Tibial artery (tissue), 4 donors: ENCODE measurements at places on chromosomes 5 and 9.

DNA sequence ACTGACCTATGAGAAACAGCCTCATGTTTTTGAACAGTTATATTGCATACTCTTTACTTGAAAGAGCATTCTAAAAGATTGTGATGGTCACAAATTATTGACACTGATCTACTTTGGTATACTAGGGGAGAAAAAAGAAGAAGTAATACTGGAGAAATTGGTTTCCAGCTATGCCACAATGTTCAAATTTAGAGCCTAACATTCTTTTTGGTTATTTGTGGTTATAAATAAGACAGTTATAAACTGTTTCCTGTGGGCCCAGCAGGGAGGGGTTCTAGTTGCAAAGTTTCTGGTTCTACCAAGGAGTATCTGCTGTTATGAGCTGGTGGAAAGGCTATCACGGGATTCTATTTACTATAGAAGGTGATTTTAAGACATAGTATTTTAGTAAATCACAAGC is 4.8 kb downstream of the CWC27 start:
- DNase-seq: no peak

DNA sequence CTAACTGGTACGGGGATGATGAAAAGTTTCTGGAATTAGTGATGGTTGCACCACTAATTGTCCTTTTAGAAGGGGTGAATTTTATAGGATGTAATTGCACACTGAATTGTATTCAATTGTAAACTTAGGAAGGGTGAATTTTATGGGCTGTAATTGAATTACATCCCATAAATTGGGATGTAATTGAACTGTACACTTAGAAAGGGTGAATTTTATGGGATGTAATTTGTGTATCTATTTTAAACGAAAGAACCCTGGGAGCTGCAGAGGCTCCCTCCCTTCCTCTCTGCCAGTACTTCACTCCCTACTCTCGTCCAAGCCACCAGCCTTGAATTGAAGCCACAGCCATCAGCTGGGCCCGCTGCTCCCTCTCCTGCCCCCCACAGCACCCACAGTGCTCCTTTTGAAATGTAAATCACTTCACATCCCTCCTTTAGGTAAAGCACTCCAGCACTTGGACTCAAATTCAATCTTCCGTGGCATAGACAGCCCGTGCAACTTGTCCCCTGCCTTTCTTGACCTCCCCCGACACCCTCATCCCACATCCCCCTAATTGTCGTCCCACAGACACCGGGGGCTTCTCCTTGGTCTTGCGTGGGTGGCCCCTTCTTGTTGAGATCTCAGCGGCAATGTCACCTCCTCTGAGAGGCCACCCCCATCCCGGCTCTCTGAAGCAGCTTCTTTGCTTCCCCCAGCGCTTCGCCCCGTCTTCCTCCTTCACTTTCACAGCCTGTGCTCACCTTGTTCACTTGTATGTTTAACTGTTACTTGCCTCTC is 84.2 kb upstream of the HRH2 start:
- no peak for DNase-seq

GRCh38 chr9:86300701-86301100 is 18.4 kb upstream of the ISCA1 start:
- DNase-seq: no peak

DNA sequence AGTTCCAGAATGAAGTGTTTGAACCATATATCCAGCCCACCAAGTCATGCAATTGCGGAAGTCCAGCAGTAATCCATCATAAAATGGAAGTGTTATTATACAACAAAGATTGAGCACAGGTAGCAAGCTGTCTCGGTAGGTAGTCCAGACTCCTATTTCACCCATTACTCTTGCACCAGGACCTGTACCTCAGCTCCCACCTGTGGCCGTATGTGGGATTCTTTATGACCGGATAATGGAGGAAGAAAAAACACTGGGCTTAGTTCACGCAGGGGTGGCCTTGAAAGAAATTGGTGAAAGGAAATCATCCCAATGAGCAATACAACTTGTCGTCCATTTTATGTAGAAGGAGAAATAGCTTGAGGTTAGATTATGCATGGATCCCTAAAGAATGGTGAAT is 216.3 kb downstream of the ESM1 start:
- no peak for DNase-seq

DNA sequence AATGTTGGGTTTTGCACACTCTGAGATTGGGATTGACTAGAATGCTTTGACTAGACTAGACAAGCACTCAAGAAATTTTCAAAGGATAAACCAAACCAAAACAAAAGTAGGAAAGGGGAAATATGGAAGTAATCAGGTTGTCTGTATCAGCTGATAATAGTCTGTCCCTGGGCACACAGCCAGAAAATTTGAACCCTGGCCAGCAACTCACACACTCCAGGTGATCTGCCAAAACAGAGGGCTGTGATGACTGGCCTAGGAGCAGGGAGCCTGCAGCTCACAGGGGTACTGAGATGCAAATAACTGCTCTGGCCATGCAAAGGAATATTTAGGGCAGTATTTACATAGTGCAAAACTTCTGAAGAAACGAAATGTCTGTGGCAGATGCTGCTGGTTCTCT is 112.3 kb upstream of the SMIM23 start:
- DNase-seq: no peak

GRCh38 chr5:89281766-89282553 is 399.0 kb upstream of the MEF2C start:
- DNase-seq: no peak

DNA sequence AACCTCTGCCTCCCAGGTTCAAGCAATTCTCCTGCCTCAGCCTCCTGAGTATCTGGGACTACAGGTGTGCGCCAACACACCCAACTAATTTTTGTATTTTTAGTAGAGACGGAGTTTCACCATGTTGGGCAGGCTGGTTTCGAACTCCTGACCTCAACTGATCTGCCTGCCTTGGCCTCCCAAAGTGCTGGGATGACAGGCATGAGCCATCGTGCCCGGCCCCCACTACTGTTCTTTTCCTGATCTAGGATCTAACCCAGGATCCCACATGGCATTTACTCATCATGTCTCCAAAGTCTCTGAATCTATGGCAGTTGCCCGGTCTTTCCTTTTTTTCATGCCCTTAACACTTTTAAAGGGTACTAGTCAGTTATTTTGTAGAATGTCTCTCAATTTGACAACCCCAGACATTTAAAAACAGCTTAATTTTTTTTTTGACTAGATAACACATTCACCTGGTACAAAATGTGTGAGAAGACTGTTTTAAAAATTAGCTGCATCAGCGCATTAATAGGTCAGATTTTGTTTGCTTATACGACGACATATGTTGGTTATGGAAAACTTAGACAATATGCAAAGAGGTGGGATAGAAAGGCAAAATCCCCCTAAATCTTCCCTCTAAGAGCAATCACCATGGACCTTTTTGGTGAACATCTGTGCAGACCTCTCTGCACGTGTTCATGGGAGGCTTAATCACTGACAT is 46.5 kb downstream of the STOM start:
- DNase-seq: no peak

DNA sequence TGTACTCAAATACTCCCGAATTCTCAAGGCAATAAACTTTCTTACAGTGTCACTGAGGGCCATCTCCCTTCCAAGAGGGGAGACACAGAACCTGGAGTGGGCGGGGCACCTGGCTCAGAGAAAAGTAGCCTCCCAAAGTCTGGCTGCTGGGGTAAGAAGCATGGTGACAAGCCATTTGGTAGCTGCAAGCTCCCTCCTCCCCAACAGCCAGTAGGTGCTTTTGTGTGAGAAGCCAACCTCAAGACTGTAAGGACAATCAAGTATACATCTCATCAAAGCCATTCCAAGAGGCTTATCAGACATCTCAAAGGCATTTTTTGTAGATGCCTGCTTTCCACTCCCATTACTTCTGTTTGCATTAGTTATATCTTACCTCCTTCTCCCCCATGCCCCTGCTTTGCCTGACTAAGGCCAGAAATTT is 1.4 kb downstream of the DAB2 start:
- no peak for DNase-seq

DNA sequence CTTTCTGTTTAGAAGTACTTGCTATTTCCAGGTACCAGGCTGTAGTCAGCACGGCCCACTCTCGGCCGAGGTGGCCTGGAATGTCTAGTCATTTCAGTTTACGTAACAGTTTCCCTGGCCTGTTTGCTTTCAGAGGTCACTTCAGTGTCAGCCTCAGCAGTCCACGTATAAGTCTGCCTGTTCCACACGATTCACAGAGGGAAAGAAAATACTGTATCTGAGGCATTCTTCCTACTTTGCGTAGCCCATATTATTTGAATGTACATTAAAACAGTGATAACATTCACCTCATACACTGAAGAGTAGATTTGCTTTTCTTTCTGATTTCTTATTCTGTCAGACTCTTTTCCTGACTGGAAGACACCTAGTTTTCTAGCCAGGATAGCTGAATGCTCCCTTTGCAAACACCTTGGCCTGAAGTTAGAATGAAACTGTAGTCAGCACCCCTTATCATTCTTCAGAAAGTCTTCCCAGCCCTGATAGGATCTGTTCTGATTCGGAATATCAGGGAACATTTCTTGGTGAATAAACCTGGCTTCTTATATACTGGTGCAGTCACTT is 140.9 kb downstream of the AOPEP start:
- DNase-seq: peak; percentile 85

DNA sequence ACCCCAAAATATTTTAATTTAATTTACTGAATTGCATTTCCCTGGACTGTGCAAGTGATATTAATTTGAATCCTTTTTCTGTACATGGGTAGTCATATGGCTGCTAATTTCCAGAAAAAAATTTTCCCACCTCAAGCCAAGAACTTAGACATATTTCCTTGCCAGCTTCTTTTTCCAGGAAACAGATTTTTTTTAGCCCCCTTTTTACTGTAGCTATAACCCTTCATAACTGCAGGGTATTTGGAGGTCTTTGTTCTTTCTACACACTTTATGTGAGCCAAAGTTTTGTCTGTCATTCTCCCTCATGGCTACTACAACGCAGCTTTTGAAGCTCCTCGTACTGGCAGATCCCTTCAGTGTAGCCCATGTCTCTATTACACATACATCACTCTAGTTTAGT is 261.2 kb upstream of the PIK3R1 start:
- no peak for DNase-seq

DNA sequence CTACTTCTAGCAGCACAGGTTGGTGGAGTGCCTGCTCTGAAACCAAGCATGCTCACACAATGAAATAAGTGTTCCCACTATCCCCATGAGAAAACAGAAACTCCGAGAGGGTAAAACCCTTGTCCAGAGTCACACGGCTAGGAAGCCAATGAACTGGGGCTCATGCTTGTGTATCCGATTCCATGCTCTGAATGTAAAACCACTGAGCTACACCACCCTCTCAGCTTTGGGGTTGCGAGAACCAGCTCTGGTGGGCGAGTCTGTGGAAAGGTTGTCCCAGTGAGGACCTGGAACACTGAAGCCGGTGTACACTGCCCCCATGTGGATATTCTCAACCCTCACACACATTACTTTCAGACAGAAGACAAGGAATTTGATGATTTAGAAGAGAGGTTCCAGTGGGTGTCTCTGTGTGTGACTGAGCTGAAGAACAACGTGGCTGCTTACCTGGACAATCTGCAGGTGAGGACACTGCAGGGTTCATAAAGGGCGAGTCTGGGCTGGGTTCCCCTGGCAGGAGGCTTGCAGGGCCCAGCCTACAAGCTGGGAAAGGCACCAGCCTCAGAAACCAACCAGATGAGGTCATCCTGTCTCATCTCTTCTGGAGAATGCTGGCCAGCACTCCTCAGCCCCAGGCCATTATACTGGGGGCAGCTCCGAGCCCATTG is 37.4 kb downstream of the ARHGEF37 start:
- DNase-seq: no peak

GRCh38 chr5:147487031-147487750 is 22.7 kb downstream of the DPYSL3 start:
- DNase-seq: no peak

DNA sequence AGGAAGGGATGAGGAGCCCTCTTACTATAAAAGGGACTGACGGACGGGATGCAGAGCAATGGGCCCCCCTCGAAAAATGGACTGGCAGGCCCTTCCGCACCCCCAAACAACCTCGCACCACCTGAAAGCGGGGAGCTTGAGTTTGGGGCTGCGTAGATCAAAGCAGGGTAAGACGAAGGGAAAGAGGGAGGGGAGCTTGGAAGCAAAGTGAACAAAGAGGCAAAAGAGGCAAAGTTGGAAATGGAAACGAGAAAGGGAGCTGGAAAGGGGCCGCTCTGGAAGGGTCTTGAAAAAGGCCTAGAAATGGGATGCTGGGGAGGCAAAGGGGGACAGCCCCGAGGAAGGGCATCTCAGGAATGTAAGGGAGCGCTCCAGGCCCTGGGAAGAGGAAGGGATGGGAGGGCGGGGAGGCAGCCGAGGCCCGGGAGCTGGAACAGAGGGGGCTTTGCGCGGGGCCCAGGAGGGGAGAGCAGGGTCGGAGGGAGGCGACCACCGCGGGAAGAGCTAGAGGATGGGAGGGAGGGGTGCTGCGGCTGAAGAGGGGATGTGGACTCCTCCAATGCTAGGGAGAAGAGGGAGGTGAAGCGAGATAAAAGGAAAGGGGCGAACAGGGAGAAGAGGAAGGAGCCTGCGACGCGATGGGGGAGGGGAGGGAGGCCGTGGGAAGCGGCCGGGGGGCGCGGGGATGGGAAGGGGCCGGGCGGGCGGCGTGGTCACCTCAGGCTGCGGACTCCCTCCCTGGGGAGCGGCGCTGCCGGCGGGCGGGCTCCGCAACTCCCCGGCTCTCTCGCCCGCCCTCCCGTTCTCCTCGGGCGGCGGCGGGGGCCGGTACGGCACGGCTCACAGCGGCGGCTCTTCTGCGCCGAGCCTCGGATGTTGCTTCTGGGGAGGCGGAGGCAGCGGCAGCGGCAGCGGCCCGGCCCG is 577 bp downstream of the RNF145 start:
- no peak for DNase-seq

DNA sequence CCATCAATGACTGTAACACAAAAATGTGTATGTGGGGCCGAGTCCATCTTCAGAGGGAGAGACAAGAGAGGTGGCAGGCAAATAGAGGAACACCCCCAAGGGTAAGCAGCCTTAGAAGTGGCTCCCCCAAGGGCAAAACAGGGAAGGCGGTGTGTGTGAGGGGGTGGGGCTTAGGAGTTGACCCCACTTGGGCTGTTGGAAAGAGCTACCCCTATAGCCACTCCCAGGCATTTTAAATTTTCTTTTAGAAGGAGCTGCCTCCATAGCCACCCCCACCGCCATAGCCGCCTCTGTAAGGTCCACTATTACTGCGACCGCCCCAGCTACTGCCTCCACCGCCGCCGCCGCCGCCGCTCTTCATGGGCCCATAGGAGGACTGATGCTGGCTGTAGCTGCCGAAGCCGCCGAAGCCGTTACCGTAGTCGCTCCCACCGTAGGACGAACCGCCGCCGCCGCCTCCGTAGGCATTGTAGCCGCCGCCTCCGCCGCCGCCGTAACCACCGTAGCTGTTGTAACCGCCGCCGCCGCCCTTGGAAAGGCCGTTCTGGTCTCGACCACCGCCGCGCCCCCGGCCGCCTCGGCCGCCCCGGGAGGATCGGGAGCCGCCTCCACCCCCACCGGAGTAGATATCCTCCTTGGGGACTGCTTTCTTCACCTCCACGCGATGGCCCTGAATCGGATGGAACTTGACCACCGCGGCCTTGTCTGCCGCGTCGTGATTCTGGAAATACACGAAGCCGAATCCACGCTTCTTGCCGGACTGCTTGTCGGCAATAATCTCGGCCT is 1.1 kb downstream of the HNRNPA0 start:
- peak; percentile 71 for DNase-seq

GRCh38 chr5:83711982-83712601 is 8.6 kb downstream of the HAPLN1 start:
- peak; percentile 57 for DNase-seq
